Activated CD8-positive, alpha-beta memory T cell treated with anti-CD3 and anti-CD28 coated beads for 24 hours (primary cell): ENCODE measurements at places on chromosomes 4 and X.

DNA sequence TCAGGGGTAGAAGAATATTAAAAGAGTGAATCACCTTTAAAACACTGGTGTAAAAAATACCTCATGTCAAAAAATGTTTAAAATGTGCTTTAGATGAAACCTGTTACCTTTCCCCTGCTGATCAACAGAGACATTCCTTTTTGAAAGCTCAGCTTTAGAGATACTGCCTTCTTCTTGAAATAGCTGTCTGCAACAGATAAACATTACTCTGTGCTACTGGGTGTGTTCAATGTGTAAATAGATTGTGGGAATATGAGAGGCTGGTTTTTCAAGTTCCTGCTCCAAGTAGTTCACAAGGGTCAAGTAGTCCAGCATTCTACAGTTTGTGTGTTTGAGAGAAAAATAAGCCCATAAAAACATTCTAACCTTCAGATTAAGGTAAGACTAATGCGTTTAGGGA, at the start of gene SYTL5:
TSS of gene SYTL5 (plus strand) at position 263 of the 400 bp plus-strand sequence. CDS start 27,337 bp downstream, outside the sequence.
- no peak for DNase-seq

DNA sequence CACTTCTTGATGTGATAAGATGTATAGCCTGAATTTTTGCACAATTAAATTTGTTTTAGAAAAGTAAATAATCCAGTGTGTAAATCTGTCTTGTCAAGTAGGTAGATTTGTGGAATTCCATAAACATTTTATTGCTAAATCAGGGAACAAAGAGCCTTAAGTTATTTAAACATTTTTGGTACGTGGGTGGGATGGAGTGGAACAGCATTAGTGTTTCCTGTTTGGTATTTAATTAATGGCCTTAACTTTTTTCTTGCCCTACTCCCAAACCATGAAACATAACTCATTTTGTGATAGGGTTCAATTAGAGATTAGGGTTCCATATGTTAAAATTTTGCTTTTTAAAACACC, 5.1 kb downstream of the NUDT9 start:
- DNase-seq: no peak

DNA sequence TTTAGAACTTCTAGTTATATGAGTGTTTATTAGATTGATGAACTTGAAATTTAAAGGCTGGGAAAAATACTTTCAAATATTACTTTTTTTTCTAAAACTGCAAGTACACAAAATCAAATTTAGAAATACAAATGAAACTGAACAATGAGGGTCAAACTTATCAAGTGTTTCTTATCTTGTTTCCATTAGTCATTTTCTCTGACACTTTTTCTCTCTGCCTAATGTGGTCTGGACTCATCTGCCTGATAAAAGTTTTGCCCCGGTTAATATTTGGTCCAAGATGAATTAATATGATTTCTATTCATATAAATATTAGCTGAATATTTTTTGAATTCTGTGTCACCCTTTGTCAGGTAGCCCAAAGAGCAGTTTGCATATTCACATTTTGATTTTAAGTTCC, 8.7 kb upstream of the HPGDS start:
- DNase-seq: no peak

DNA sequence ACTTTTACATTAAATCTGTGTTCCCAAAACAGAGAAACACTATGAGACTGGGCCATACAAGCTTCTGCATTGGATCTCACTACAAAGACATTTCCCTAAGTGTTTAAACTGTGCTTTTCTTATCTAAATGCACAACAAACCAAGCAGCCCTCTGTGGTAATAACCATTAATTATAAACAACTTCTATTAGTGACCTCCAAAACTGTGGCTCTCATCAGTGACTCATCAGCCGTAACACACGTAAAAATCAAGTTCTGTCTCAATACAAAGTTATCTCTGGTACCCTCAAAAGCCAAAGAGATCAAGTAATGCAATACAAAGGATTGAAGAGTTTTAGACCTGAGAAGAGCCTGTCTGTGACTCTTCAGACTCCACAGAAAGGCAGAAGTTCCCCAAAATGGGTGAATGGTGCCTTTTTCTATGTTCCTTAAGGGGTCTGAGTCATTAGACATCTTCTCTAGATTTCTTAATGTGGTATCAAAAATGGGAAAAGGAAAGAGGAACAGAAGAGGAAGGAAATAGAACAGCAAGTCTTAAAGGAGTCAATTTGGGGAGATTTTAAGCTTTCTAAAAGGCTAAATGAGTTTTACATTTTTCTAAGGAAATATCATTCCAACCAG, 189.8 kb upstream of the PPP1R2C start:
- DNase-seq: no peak

DNA sequence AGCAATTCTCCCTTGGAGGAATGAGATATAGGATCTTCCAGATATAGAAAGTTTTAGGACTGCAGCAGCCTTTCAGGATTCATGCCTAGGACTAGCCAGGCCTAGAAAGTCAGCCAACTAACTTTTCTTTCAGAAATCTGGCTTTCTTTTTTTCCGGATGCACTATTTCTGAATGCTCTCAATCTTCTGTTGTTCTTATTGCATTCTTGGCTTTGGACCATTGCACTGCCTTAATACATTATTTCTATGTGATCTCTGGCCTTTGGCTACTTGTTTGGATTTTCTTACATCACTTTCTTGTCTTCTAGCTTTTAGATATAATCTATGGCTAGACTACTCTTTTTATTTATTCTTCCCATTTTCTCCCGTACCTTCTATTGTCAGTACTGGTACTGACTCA, 813.1 kb upstream of the HTR2C start:
- no peak for DNase-seq

DNA sequence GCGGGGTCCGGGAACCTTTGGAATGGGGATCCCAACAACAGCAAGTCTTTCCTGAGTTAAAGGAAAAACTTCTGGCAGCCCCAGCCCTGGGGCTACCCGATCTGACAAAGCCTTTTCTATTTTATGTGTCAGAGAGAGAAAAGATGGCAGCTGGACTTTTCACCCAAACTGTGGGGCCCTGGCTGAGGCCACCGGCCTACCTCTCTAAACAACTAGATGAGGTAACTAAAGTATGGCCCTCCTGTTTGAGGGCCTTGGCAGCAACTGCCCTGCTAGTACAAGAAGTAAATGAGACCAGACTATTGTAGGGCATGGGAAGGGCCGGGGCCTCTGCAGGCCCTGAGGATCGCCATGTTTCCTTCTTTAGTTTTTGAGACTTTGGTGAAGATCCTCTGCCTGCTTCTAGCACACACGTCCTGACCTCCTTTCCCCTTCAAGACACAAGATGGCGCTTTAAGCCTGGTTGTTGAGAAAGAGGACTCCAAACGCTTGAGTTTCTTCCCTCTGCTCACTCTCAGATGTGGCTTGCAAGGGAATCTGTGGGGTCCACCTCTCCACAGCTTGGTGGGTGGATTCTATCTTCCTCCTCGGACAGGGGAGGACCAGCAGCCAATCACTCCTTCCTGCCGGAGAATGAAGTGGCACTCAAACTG, 18.5 kb upstream of the DRD5 start:
- peak; percentile 60 for DNase-seq

- no peak for DNase-seq
Observed at GRCh38 chr4:74205046-74205445, 47.1 kb downstream of the MTHFD2L start.

- no peak for DNase-seq
Observed at GRCh38 chrX:118727686-118728339, 407 bp downstream of the IL13RA1 start.

DNA sequence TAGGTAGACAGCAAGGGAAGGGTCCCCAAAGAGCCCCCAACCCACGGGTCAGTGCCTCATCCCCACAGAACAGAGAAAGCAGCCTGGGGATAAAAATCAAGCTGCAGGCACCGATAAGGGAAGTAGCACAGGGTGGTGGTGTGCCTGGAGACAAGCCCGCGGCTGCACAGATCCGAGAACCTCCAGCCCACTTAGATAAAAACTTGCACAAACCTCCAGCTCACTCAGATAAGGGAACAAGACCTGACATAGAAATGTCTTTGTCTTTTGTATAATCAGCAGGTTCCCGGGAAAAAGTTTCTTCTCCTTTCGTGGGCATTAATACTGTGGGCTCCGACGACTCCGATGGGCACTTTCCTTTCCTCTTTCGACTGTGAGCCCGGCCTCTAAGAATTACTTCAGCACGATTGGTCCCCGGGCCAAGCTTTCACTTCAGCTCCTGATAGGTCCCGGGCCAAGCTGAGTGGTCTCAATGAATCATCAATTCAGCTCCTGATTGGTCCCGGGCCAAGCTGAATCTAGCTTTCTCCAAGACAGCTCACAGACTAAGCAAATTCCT, 32.4 kb downstream of the PRDX4 start:
- peak; percentile 59 for DNase-seq

DNA sequence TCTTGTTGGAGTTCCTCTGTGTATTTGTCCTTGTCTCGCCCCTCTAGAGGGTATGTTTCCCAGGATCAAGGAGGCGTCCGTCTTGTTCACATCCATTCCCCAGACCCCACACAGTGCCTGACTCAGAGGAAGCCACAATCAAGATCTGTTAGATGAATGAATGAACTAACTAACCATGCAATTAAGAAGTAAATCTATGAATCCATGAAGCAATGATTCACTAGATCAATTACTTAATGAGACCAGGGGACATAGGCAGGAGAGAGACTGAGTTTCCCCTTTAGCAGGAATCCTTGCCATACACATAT, 11.9 kb downstream of the BLOC1S4 start:
- no peak for DNase-seq

DNA sequence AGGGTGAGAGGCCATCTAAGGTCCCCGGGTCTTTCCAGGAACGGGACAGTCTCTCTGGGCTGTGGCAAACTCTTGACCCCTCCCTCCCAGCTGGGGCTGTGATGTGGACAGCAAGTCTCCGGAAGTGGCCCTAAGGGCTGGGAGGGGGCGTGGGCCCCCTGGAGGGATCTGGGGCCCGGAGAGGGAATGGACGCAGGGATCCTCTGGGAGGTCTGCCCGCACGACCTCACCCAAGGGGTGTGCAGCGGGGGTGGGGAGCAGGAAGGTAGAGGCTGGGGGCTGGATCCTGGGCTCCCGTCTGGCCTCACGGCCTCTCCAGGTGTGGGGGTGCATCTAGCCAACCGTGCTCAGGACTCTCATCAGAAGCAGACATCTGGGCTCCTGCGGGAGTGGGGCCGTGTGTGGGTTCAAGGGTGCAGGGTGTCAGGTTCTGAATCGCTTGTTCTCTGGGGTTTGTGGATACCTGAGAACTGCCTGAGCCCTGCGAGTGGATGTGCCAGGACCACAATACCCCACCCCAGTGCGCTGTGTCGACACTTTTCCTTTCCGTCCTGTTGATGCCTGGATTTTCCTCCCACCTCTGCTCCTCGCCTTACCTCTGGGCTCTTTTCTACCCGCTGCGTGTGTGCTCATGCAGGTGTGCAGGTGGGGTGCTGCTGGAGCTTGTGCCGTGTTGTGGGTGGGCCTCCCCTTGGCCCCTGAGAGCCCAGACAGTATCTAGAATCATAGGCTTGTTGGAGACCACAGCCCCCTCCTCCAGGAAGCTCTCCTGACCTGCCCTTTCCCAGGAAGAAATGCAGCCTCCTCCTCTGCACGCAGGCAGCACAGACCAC, 915 bp downstream of the CPZ start:
- DNase-seq: no peak

DNA sequence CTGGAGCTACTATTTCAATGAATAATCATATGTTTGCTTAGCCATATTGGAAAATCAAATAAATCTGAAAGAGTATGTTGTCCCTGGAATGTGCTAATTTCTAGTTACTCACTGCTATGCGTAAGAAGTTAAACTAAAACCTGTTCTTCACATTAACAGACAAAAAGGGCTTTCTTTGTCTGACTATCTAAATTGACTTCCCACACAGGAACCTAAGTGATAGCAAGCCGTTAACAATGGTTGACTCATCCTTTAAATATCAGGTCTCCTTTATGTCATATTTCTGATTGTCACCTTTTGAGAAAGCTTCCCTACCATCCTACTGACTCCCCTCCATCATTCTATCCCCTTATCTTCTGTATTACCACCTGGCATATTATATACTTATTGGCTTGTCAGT, 81.4 kb downstream of the AMELX start:
- no peak for DNase-seq

GRCh38 chrX:124274438-124275181, 57.9 kb upstream of the TEX13D start:
- no peak for DNase-seq

GRCh38 chr4:38666766-38667084, 2.7 kb downstream of the KLF3 start:
- no peak for DNase-seq

DNA sequence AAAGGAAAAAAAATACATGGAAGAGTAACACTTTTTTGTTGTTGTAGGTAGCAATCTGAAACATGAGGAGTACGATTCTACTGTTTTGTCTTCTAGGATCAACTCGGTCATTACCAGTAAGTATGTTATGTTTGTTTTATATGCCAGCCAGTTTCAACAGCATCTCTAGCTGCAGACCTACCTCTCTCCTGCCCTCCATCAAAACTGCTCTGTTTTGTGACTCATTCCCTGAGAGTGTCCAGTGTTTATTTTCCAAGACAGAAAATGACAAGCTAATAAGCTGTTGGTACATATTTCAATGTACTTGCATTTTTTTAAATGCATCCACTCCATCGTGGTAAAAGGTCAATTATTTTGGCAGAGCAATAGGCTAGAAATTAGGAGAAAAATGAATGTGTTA, 347 bp downstream of the AMTN start:
- no peak for DNase-seq

DNA sequence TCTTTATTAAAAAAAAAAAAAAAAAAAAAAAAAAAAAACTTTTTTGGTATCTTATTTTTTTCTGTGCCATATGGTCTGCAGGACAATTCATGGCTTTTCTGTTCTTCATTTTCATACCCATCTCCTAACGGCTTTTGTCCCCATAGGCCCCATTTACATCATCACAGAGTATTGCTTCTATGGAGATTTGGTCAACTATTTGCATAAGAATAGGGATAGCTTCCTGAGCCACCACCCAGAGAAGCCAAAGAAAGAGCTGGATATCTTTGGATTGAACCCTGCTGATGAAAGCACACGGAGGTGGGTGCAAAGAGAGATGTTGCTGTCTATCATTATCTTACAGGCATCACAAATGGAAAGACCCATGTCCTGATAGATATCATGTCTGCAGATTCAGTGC, 49.1 kb downstream of the PDGFRA start:
- no peak for DNase-seq

GRCh38 chr4:146095091-146095690, 80.3 kb upstream of the LSM6 start:
- no peak for DNase-seq

GRCh38 chrX:40172401-40173142, 74.8 kb upstream of the BCOR start:
- peak; percentile 80 for DNase-seq

DNA sequence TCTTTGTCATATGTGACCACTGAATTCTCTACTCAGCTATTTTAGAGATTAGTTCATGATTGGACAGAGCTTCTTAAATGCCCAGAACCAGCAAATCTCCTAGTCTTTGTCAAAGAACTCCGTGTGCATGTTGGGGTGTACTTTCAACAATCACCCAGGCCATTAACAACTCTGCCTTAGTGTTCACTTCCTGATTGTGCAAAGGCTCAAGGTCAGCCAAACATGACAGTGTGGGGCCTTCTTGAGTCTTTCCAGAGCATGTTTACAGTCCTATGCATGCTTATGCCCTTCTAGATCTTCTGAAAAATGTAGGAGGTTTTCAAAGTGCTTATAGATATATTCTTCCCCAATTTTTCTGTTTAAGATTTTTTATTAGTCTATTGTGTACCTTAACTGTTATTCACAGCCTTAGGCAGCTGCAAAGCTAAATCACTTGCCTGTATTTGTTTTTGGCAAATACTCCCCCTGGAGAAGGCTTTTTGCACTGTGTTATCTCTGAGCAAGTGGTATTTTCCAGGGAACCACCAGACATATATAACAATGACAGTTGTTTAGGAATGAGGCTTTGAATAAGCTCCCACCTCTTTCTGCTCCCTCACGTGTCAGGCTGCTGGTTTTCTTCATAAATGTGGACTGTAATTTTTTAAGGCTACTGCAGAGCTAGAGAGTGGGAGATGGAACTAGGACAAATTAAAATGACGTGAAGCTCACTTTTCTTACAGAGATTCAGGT, 24.0 kb upstream of the DRP2 start:
- DNase-seq: no peak
